ENCODE measurements at places on chromosomes 7 and 10.

DNA sequence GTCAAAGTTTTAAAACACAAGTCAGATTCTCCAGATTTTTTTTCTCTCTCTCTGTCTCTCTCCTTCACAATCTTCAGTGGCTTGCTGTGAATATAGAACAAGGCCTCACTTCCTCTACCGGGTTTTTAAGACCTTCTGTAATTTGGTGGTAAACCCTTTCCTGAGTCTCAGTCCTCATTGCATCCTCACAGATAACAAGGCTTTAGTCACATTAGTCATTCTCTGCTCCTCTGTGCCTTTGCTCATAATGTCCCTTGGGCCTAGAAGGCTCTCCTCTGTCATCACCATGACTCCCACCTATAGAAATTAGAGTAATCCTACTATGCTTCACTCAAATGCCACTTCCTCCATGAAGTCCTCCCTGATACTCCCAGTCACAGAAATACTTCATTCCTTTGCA lies 172.7 kb upstream of the HPS1 start:
- no peak for DNase-seq

DNA sequence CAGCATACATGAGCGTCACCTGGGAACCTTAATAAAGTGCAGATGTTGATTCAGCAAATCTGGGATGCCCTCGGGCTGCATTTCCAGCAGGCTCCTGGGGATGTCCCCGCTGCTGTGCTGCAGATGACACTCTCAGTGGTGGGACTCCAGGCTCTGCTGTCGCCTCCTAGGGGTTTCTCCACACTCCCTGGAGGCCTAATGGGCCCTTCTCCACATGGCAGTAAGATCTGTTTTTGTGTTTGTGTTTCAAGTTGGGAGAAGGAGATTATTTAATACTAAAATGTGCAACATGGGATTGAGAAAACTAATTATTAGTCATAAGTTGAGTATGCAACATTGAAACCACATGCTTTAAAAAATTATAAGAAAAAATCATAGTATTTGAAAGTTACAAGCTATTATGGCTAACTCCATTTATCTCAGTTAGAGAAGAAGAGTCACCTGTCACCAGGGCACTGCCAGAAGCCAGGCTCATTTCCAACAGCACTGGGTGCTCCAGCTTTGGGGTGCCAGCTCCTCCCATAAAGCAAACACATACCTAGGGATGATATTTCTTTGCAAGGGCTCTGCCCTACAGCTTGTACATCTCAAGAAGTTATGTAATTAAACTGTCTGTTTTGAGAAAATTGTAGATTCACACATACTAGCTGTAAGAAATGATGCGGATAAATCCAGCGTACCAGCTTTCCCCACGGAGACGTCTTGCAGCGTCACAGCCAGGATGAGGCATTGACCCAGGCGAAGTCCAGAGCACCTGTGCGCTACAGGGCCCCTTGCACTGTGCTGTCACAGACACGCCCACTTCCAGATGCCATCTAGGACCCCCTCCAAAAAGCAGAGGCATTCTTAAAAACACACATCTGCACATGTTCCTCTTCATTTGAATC lies 106.4 kb downstream of the EGFR start:
- no peak for DNase-seq

GRCh38 chr10:93938140-93938539 lies 44.4 kb downstream of the SLC35G1 start:
- DNase-seq = no peak

DNA sequence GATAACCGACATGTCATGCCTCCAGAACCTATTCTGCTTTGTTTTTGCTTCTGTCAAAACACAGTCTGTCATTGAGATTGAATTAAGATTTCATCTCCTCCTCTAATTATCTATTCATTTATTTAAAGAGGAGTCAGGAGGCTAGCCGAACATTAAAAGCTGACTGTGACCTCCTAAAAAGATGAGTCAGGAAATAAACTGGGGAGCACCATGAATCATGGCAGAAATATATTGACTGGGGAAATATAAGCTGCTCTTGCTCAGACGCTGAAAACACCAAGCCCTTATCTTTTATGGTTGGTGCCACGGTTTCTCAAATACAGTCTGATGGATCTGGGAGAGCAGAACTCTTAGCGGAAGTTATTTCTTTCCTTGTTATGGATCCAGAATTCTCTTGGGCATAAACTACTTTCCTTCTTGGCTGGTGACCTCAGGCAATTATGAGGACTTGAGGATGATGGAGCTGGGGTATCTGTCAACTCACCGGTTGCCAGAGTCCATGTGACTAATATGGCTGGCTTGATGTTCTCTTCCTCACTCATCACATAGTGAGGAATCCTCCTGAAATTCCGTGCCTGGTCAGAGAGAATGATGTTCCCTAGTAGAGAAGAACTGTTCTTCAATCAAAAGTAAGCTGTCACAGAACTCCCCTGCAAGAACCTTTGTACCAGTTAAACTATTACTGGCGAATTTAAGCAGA lies 307.6 kb upstream of the PHYHIPL start:
- DNase-seq = no peak

- DNase-seq = no peak
Observed at GRCh38 chr10:6813856-6814255, 233.8 kb upstream of the PRKCQ start.

DNA sequence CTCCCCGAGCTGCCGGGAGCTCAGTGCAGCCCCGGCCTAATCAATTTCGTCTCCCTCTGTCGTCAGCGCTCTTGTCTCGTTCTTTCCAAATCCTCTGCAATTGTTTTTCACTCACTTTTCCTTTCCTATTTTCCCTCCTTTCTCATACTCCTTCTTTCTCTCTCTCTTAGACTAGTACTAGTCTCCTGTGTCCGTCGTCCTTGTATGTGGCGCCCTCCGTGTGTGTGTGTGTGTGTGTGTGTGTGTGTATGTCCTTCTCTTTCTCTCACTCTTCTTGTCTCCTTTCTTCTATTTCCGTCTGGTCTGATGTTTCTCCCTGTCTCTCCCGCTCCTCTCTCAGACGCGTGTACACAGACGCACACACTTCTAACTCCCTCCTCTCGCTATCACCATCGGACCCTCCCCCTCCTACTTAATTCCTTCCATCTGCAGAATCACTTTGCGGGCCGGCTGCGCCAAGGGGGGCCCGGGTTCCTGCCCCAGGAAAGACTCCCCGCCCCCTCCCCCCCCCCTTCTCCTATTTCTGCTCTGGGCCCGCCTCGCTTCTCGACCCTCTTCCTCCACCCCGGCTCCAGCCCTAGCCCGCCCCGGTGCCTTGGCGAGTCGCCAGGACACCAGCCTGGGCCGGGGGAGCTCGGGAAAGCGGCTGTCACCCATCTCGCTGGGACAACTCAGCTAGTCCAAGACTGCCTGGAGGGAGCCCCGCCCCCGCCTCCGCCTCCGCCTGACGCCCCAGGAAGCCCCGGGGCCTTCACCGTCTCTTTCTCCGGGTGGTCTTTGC lies 743 bp upstream of the ZCCHC24 start:
- DNase-seq = no peak

- peak; percentile 88 for DNase-seq
Observed at GRCh38 chr7:6636741-6637543, at the start of gene ZNF316. ZNF316 (plus strand) TSS chr7:6637318; CDS start chr7:6642410, 5,092 bp downstream.

- DNase-seq = no peak
Observed at GRCh38 chr10:3750854-3751253, 34.2 kb downstream of the KLF6 start.

DNA sequence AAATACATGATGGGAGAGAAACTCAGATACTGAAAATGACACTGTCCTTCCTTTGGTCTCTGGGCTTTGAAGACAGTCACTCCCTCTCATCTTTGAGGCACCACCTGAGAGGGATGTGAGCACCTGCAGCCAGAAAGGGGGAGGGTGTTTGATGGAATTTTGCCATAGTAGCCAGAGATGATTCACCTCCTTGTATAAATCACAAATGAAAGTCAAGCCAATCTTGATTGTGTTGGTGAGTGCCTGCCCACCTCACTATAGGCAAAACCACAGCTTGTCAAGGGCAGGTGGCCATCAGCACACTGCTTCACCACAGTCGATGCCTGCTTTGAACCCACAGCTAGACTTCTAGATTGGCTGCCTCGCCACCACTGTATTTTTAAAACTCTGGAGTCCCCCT lies 48.2 kb downstream of the PON1 start:
- DNase-seq = no peak

- no peak for DNase-seq
Observed at GRCh38 chr10:34717429-34717828, 97.7 kb downstream of the PARD3 start.

DNA sequence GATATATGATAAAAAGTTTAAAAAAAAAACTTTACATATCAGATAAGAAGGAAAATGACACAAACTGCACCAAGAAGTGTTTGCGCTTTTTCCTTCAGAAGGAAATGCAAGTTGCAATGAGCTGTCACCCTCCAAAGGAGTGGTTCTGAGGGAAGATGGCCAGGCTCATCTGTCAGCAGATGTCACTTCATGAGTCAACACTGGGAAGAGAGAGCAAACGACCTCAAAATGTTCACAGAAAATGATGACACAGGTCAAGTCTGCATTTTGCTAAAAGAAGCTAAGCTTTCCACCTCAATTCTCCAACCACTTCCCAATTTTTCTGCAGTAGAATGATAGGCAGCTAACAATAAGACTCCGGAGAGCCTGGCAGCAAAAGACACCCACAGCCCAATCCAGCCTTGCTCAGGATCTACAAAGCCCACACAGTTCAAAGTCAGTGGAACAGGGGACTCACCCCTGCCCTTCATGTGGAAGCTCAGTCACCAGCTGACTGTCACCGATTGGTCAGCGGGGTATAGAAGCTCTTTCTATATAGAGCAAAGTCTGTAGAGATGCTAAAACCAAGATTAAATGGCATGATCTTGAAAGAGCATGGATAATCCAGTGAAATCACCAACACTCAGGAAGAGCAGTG lies 155.1 kb upstream of the NEBL start:
- DNase-seq = no peak

- DNase-seq = no peak
Observed at GRCh38 chr10:31345886-31346285, 26.9 kb downstream of the ZEB1 start.

GRCh38 chr10:84452003-84452402 lies 123.6 kb downstream of the CCSER2 start:
- DNase-seq = no peak

DNA sequence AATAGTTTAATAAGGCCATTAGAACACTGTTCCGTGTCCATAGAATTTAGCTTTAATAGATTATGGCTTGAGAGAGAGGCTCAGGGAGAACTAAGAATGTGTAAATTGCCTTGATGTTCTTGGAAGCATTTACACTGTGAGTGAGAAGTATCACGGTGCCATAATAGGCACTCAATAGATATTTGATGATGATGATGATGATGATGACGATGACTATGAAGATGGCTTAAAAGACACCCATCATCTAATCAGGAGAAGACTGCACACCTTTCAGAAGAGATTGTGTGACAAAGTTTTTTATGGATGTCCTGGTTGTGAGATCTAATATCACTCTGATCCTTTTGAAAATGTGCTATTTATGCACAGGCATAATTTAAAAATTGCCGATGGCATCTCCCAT lies 264.2 kb downstream of the GLI3 start:
- no peak for DNase-seq

GRCh38 chr10:122702275-122702674 lies 2.6 kb upstream of the C10orf120 start:
- no peak for DNase-seq

DNA sequence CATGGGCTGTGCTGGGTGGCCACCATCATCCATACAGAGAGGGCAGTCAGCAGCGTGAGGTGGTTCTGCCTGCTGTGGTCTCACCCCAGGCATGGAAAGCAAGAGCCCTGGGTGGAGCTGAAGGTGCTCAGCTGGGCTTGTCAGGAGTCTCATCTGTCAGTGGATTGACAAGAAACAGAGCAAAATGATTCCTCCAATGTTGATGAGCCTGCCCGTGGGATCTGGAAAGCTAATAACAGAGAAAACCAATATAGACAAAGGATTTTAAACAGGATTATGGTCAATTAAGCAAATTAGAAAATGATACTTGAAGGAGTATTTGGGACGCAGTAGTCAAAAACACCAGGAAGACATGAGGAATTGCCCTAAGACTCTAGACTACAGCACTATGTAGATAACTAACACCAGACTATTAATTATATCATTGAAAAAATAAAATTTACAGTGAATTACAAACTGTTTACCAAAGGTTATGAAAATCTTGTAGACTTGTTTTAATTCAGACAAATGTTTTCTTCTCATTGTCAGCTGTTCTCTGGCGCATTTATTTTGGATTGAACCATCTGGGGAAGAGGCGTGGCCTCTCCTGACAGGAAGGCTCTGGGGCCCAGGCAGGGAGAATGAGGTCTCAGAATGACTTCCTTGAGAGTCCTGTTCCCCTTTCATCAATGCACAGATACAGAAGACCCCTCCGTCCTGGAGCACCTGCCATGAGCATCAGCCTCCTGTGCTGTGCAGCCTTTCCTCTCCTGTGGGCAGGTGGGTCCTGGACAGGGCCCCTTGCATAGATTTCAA lies 211.2 kb upstream of the PRSS58 start:
- DNase-seq = no peak

DNA sequence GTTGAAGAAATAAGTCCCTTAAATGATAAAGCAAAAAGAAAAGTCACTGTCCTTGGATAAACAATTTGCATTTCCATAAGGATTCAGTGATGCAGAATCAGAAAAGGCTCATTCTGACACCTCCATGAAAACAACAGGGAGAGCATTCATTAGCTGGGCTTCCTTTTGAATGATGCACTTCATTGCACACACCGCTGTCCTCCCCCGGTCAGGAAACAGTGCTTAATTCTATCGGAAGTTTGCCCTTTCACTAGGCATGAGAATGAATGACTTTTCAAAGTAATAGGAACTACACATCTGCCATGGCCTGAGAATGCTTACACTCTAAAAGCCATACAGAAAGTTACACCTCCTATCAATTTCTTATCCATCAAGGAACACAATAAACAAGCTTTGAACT lies 4.2 kb downstream of the PCDH15 start:
- no peak for DNase-seq
